NAMALWA (cell line): ENCODE measurements at places on chromosomes 4 and X.

GRCh38 chr4:107187091-107187490 is 151.0 kb upstream of the DKK2 start:
- DNase-seq, result no peak

DNA sequence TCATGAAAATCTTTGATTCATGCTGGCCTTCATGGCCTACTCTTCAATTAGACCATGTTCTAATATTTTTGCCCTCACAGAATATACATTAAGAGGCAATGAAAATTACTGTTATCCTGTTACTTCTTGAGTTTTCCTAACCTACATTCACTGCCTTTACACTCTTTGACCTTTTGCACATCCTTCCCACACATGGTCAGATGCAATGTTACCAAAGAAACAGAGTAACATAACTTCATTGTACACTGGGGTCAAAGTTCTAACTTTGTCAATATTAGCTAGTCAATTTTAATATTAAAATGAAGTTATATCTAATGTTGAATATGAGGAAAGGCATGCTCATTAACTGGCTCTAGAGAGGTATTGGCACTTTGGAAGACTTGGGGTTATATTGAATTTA is 284.8 kb downstream of the TEX13C start:
- no peak for DNase-seq

- no peak for DNase-seq
These were observed 20.9 kb upstream of the IQCM start for GRCh38 chr4:149836546-149836945.

DNA sequence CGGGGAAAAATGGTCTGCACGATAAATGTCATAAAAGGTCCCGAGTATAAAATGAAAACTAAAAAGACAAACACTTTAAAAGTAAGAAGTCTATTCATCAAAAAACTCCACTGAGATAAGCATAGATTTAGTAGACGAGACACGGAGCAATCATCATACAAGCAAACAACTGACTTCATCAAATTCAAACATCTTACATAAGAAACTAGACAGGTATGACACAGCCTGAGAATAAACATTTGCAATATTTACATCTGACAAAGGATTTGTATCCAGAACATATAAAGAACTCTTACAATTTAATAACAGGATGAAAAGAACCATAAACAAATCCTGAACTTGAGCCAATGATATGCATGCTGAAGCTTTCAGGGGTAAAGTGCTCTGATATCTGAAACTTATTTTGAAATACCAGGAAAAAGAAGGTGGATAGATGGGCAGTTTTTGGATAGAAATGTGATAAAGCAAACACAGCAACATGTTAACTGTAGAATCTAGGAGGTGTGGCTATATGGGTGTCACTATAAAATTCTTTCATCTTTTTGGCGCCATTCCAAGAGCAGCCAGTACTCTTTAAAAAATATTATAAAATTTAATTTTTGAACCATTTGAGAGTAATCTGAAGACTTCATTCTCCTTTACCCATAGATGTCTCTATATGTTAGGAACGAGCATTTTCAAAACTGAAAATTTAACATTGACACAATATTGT is 12.0 kb downstream of the MPP1 start:
- DNase-seq, result no peak

GRCh38 chr4:122977103-122977502 is 54.7 kb upstream of the NUDT6 start:
- no peak for DNase-seq

GRCh38 chrX:132044953-132045352 is 21.9 kb downstream of the STK26 start:
- no peak for DNase-seq

DNA sequence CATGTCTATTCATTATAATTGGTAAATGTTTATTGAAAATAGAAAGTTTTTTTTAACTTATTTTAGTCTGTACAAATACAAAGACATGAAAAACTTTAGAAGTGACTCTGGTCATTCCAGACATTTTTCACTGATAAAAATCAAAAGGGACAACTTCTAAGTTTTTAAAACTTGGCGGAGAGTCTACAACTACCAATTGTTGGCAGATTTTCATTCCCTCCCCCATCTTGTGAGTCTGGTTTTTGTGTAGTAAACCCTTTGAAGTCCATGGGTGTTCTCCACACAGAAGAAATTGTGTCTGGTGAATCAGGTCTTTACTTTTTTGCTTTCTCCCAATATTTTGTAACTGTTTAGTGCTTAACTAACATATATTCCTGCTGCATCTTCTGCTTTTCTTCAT is 336.5 kb downstream of the PDGFC start:
- DNase-seq, result no peak

GRCh38 chr4:184362396-184362795 is 112.0 kb downstream of the IRF2 start:
- DNase-seq, result no peak

DNA sequence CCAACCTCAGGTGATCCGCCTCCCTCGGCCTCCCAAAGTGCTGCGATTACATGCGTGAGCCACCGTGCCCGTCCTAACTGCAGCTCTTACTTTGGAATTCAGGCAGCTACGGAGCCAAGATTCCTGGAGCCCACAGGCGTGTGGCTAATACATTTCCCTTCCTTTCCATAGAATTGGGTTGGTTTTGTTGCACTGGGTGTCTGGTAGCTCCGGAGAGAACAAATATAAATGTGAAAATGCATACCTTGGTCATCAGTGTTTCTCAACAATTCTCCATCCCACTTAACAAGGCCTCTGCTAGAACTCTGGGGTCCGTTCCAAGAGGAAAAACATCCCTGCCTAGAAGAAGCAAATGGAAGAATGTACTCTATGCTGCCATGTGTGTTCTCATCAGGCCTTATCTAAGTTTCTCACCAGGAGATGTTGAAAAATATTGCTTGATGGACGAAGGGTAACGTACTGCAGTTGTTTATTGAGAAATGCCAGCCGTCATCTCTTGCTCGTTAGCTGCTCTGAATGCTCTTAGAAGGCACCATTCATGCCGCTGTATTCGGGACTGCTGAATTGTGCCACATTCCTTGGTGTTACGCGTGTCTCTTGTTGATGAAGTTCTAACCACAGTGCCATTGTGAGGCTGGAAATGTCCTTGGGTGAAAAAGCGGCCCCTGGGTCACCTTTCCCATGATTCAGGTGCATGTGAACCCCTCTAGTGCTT is 50.5 kb upstream of the CD99 start:
- DNase-seq, result no peak

- DNase-seq, result no peak
These were observed 70.9 kb downstream of the EPHA5 start for GRCh38 chr4:65599340-65599739.

- DNase-seq, result no peak
These were observed 14.7 kb upstream of the GSX2 start for GRCh38 chr4:54085284-54085683.

GRCh38 chr4:148052448-148052847 is 320.6 kb downstream of the ARHGAP10 start:
- no peak for DNase-seq

DNA sequence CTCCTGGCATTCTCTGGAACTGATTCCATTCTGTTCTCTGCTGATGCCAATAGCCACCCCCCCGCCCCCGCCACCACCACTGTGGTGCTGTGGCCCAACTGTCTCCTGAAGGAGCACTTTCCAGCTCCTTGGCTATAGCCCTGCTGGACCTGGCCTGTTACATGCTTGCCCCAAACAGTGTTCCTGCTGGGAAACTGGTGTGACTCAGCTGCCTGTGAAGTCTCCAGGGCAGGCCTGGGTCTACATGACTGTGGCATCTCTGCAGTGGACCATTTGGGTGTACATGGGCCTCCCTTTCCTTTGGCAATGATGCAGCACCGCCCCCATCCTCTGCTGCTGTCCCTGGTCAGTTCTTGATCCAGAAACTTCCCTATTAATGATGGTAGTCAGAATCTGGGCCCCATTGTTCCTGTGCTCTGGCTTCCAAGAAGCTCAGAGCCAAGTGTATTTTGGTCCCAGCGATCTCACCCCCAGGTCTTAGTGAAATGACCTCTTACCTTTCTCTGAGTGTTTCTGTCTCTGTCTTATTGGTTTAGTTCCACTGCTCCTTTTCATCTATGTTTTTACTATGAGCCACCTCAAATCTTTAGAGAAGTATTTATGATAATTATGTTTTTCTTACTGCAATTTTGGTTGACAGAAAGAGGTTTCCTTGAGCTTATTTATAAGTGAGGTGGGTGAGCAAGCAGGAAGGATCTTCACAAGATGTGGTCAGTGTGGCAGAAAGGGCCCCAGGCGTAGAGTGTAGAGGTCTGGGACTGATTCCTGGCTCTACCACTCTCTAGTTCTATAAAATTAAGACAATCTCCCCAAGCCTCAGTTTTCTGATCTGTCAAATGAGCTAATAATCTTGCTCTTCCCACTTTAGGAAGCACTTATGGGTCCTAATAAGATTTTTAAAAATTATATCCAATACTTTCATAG is 210.7 kb upstream of the EOLA2 start:
- DNase-seq, result no peak

DNA sequence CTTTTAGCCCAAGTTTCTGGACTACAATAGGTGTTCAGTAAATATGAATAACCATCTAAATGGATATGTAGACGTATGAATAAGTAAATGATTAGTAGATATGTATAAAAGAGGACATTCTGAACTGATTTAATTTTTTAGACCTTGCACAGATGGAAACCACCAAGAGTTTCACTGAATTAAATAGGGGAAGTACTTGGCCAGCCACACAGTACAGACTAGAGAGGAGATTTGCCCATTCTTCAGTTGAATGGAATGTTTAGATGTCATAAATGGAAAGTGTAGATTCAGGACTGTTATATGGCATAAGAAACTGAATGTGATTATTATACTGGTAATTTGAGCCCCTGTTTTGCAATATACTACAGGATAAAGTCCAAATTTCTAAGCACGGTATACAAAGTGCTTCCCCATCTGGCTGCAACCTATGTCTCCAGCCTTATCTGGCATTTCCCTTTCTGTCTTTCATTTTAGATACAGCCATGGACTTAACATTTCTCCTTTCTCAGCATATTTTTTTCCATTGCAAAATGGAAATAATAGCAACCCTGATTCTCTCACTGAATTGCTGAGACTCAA is 137.8 kb upstream of the HS3ST1 start:
- no peak for DNase-seq

DNA sequence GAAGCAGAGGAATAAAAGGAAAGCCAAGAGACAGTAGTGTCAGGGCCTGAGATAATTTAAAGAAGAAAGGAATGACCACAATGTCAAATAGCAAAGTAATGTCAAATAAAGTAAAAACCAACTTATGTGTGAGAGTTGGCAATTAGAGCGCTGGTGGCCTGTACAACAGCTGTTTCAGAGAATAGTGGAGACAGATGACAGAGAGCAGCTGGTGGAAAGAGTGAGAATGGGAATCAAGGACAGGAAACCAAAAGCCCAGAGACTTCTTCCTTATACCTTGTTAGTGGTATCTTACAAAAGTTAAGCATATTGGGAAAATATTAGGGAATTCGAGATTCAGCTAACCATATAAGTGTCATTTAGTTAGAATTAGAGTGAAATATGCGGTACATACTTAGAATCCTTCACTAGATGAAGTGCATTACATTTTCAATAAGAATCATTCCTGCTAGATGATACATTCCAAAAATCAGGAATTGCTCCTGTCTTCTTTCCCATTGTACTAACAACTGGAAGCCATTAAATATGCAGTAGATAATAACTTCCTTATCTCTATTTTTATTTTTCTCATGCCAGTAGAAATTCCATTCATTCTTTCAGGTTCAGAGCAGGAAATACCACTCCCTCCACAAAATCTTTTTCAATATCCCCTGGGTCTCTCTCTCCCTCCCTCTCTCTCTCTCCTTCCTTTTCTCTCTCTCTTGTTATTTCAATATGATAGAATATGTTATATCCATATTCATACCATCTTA is 525.4 kb downstream of the CENPC start:
- DNase-seq, result no peak

DNA sequence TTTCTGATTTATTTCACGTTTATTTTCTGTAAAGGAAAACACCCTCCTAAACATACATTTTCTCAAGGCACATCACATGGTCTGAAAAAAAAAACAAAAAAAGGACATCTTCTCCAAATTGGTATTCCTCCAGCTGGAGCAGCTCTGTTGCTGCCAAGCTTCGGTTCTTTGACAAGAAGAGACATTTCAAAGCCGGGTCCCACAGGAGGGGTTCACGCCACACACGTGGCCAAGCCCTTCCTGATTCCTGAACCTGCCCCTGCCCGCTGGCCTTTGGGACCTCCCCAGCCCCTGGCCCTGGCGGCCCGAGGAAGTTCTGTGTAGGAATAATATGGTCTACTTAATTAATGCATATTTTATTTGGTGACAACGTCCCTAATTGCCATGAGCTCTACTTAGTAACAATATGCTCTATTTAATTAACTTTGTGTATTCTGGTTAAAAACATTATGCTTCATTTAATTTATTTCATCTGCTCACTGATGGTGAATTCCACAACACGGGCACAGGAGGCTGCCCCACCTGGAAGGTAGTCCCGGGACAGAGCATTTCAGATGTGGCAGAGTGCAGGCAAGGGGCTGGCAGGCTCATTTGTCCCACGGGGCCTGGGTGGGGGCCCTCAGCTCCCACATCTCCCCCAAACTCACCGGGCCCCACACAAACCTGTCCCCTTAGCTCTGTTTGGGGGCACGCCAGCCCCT is 5.4 kb upstream of the RGS12 start:
- DNase-seq, result no peak
